ENCODE measurements at places on chromosomes 7 and 10.

- DNase-seq = no peak
Observed at GRCh38 chr7:74671602-74672001, 14.1 kb downstream of the GTF2I start.

- no peak for DNase-seq
Observed at GRCh38 chr7:96979551-96980276, 25.6 kb upstream of the DLX6 start.

- DNase-seq = no peak
Observed at GRCh38 chr7:467856-468545, 51.6 kb downstream of the PDGFA start.

DNA sequence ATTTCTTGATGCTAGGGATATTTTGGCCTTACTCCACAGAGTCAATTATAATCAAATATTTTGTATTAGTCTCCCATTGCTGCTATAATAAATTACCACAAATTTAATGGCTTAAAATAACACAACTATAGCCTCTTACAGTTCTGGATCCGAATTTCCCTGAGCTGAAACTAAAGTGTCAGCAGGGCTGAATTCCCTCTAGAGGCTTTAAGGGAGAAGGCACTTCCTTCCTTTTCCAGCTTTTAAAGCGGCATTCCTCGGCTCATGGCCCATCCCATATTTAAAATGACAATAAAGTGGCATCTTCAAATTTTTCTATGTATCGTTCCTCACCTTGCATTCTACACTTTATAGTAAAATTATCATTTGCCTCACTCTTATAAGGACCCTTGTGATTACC, 421.4 kb upstream of the ZWINT start:
- no peak for DNase-seq

- peak; percentile 59 for DNase-seq
Observed at GRCh38 chr7:24477398-24478136, 95.7 kb upstream of the PALS2 start.

GRCh38 chr10:132355297-132355696, 23.3 kb downstream of the LRRC27 start:
- no peak for DNase-seq

- peak; percentile 69 for DNase-seq
Observed at GRCh38 chr10:77165445-77166208, 472.0 kb downstream of the KCNMA1 start.

- DNase-seq = peak; percentile 18
Observed at GRCh38 chr10:31929261-31930022, 811 bp upstream of the ARHGAP12 start.

DNA sequence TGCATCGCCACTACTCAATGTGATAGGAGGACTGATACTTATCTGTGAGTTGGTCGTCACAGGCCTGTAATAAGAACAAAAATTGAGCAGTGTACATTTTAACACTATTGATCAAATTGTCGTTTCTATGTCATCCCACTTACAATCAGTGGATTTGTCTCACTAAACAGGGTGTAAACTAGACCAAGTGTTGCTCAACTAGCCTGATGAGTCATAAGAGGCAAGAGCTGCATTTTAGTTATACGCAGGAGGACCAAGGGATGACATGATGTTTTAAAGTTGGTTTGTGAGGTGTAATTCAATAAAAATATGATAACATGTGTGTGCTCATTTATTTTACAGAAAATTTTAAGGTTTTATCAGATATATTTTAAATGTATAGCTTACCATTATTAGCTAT, 1239.2 kb downstream of the REEP3 start:
- DNase-seq = no peak

DNA sequence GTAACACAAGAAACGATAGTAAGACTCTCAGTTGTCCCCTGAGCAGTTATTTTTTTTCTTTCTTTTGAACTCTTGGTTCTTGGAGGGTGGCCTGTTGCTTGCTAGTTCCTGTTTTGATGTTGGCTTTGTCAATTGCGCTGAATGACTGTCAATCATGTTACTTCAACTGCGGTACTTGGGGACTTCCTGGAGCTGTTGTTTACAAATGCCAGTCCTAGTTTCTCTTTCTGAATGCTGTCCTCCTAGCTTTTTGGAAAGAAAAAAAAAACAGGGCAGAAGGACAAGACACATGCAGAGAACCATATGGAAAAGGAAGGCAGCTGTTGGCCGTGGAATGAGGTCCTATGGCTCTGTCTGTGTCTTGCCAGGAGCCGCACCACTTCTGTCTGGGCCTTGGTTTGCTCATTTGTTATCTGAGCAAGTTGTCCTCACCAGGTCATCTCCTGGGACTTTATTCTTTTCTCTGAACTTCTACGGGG, 7.0 kb upstream of the PDCD4 start:
- DNase-seq = no peak

GRCh38 chr10:125084191-125084613, 76.2 kb downstream of the CTBP2 start:
- no peak for DNase-seq

GRCh38 chr7:24233386-24233785, 50.6 kb upstream of the NPY start:
- no peak for DNase-seq

GRCh38 chr7:80731281-80731680, 92.8 kb downstream of the CD36 start:
- no peak for DNase-seq

- peak; percentile 27 for DNase-seq
Observed at GRCh38 chr7:151008511-151009323, 15.6 kb downstream of the ATG9B start.

- no peak for DNase-seq
Observed at GRCh38 chr7:77819021-77819420, 20.4 kb downstream of the PHTF2 start.

DNA sequence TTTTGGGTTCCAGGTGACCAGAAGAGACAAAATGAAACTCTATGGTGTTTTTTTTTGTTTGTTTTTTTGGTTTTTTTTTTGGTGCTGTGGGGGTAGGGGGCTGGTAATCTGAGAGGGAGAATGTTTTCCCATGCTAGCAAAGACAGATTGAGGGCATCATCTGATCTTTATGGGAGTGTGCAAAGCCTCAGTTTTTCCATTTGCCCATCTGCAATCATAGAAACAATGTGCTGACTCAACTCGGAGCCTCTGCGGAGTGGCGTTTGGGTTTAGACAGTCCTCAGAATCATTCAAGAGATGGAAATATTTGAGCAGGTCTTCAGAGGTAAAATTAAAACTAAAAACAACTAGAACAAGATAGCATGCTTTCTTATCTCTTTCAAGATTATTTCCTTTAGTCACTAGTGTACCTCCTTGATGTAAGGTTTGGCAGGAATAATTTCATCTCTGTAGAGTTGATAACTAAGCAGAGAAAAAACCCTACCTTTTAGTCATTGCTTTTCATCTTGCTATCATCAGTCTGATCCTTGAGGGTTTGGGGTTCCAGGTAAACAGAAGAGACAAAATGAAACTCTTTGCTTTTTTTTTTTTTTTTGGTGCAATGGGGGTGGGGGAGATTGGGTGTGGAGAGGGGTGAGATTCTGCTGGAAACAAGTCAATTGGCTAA, 18.0 kb downstream of the CNNM2 start:
- DNase-seq = no peak

DNA sequence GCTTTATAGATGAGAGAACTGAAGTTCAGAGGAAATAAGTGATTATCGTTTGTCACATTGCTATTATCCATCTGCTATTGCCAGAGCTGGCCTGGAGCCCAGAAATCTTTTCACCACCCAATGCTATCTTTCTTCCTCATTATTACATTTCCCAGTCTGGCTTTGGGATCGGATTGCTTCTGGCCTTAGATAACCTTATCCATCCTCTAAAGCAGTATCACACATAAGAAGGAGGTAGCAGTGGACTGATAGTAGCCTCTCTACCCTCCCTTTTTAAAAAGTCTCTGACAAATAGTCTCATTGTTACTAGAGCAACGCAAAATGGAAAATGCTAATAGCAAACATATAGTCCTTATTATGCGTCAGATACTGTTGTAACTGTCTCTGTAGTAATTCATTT, 1.3 kb upstream of the CLDN12 start:
- DNase-seq = peak; percentile 96

DNA sequence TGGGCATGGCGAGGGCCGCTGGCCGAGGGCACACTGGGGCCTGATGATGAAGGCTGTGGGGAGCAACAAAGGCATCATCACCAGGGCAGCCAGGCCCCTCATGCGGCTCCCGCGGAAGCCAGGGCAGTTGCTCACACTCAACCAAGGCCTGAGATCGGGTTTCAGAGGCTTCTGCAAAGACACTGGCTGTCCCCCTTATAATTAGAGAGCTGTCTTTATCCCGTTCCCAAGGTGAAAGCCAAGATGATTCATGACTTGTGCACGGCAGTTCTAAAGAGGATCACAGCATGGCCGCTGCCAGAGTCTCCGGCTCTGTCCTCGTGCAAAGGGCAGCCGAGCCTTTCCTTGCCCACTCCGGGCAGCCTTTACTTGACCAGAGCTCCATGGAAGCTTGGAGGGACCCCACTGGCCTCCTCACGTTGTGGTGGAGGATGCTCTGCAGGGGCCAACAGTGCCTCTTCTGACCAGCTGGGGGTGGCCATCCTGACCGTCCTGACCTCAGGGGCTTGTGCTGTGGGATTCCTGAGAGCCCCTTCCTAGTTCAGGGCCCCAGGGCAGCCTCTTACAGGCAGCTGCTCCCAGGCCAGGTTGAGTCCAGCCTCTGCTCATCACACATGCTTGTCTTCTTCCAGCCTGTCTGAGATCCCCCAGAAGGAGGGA, 82.3 kb downstream of the PRKAG2 start:
- DNase-seq = no peak

All from NCI-H1092 treated with DMSO at 0.1 percent for 48 hours (cell line).